GF-D8 (cell line): ENCODE measurements at places on chromosomes 7 and 10.
A peak's percentile ranks its signal among the peaks of the same experiment; 100 is the strongest.

- DNase-seq = no peak
Observed at GRCh38 chr10:131094527-131095312, 216.8 kb downstream of the TCERG1L start.

DNA sequence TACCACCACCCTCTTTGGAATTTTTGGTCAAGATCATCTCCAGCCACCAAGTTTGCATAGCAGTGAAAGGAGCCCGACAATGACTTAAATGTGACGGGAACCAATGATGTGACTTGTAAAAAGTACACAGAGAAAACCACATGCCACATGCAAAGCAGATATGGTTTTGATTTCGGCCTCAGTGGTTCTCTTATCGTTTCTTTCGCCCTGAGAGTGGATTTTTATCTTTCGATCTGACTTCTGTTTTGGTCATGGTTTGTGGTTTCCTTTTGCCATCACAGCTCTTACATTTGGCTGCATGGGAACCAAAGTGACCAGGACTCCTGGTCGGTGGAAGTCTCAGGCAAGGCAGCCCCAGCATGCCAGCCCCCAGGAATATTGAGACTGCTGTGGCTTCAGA lies 31.5 kb downstream of the TCF7L2 start:
- DNase-seq = peak; percentile 31

DNA sequence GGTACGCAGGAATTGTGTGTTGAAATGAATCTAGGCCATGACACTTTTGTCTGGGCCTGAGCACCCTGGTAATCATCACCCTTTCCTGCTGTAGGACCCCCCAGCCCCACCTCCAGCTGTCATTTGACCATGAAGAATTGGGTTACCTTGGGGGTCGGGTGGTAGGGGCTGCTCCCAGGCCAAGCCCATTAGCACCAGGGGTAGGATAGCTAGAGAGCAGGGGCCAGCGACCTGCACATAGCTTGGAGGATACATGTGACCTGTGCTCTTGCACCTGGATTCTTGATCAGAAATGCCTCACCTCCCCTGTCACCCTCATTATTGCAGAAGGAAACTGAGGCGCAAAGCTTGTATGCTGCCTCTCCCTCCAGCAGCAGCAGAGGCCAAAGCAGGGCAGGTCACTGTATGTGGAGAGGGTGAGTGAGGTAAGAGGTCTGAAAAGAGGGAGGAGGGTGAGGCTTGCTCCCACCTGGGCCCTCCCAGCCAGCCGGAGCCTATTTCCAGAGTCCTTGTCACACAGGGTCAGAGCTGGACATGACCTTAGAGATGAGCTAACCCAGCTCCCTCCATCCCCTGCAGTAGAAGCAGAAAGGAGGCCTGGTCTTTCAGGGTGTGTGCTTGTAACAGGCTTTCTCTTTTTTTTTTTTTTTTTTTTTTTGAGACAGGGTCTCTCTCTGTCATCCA lies 35.3 kb upstream of the ANKRD2 start:
- DNase-seq = no peak

DNA sequence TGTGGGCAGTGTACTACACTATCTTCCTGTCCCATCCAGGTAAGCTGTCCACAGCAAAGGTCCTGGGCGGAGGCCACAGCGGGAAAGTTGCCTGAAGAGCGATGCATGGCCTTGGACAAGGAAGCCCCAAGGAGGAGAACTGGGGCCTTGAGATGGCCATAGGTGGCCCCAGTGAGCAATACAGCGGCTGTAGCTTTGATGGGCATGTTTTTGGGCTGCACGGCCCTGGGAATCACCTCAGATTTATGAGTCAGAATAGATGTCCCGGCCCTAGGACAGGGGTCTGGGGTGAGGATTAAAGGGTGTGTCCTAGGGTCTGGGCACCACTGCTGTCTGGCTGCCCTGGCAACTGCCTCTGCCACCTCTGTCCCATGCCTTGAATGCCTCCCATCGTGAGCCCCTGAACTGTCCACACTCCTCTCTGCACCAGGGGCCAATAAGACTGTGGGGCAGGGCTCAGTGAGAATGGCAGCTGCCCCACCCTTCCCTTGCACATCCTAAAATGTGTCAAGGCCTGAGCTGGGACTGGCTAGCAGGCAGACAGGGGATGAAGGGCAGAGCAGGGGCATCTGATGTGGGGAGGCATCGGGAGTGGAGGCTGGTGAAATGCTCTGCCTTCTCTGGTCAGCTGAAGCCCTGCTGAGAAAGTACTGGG lies 9.4 kb upstream of the IRF5 start:
- DNase-seq = no peak

GRCh38 chr10:123687758-123688157 lies 21.6 kb downstream of the GPR26 start:
- no peak for DNase-seq

GRCh38 chr7:76129366-76129765 lies 72.3 kb upstream of the SRRM3 start:
- no peak for DNase-seq

- no peak for DNase-seq
Observed at GRCh38 chr7:94311515-94311914, 83.2 kb upstream of the COL1A2 start.

DNA sequence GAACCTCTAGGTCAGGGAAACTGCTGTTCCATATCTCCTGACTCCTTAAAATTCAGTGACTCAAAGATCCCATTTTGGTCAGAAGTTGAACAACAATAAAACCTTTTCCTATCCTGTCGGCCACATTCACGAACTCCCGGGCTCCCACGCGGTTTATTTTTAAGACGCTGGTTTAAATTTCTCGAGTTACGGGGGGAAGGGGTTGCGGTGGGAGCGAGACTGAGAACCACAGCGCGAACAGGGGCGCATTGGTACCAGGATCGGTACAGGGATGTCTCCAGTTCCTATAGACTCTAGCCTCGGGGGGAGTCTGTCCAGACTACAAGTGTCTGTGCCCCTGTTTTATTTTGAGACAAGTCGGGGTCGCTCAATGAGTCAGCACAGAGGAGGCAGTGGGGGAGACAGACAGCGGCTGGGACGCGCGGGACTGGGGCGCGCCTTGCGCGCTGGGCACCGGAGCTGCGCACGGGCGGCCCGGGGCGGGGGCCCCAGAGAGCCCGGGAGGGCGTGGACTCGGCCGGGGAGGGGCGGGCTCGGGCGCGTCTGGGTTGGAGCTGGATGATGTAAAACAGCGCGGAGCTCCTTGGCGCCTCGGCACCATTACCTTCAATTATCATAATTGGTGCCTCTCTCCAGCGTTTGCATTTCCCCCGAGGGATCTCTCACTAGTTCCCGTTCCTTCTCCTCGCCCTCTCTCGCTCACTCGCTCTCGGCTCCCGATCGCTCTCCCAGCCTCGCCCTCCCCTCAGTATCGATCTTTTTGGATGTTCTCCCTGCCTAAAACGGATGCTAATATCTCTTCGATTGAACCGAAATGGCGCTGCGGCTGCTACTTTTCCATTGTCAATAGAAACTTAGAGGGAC lies 8.7 kb upstream of the BAMBI start:
- DNase-seq = no peak

DNA sequence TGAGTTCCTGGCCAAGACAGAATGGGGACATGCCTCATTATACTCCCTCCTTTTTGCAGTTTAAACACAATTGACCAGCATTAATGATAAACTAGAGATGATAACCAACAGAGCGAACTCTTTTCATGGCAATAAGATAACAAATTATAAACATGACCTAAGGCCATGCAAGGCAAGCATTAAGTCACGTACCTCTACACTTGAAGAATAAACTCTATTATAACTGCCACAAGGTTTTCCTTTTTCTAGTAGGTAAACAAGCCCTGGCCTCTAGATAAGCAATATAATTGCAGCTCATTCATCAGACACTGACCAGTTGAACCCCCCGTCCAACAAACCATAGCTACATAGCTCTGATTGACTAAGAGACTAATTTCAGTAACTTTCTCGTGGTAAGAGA lies 767.0 kb downstream of the GRM8 start:
- DNase-seq = no peak

GRCh38 chr7:106223156-106223555 lies 61.6 kb downstream of the NAMPT start:
- no peak for DNase-seq

GRCh38 chr10:7407368-7408290 lies 3.2 kb downstream of the SFMBT2 start:
- peak; percentile 25 for DNase-seq

DNA sequence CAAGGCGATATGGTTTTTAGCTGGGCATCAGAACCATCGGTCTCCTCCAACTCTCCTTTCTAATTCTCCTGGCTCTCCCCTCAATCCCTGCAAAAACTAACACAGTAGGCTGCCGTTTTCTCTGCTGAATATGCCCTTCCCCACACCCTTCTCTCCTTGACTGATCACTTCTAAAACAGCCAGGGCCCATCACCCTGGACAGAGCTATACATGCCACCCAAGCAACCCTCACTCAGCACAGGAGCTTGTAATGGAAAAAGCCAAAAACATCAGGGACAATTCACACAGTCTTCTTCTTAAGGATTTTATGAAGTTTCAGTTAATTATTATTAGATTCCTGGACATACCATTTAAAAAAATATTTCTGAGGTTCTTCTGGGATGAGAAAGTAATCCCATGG lies 61.5 kb downstream of the PIK3AP1 start:
- no peak for DNase-seq
